ENCODE measurements at places on chromosomes 3 and 15. TPM values are rescaled to one million over a fixed set of nuclear protein-coding genes. Genes with fewer than 3 reads are reported as not detected.

The ARHGAP11A gene
- total RNA-seq, result 3.1 TPM

The PRKAR2A gene
- total RNA-seq, result 17.5 TPM

The CDHR4 gene
- not detected for total RNA-seq

The TAGLN3 gene
- total RNA-seq, result 0.28 TPM

The RTP1 gene
- total RNA-seq, result not detected

The DPPA2 gene
- total RNA-seq, result not detected

The LIPH gene
- 8.7 TPM for total RNA-seq

The CASR gene
- 9.5 TPM for total RNA-seq

The B3GNT5 gene
- 5.9 TPM for total RNA-seq

All from pancreas (tissue), 10 donors.